Astrocyte of the spinal cord (primary cell): ENCODE measurements at places on chromosomes 7 and 10.
A peak's percentile ranks its signal among the peaks of the same experiment; 100 is the strongest.

DNA sequence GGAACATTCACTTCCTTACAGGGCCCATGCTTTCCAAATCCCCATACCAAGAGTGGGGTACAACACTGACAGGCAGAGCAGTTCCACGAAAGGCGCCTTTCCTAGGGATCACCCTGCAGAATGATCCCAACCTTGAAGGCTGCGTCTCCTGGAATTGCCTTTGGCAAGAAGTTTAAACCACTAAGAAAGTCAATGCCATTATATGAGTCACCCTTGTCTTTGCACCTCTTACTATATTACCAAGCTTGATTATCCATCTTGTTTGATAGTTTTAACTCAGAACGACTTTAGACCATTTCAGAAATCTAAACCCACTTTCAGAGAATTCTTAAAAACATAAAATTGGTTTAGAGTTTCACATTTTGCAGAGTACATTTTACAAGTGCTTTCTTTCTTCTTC lies 282.1 kb downstream of the ARHGAP12 start:
- no peak for DNase-seq

DNA sequence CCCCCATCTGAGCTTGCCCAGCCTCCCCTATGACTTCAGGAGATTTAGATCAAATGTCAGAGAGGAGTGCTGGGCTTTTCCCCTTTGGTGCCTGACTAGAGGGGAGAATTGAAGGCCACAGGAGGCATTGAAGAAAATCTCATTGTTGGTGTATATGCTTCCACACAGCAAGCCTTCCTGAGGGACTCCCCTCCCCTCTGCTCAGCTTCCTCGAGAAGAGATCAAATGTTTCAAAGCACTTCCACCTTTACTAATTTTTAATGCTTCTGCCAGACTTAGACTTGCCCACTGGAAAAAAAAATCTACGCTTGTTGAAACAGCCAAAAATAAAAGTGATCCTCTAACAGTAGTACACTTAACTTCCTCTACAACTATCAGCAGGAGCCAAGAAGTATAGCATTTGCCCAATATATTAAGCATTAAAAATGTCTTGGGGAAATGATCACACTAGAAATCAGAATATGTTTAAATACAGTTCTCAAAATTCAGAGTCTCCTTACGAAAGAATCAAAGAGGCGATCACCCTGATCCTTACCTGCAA lies 79.3 kb downstream of the FZD1 start:
- no peak for DNase-seq

GRCh38 chr7:111090846-111091245 lies at the start of gene LRRN3:
Gene LRRN3 (plus strand): TSS chr7:111091127. CDS start chr7:111122773, 31,646 bp downstream.
- peak; percentile 60 for DNase-seq

DNA sequence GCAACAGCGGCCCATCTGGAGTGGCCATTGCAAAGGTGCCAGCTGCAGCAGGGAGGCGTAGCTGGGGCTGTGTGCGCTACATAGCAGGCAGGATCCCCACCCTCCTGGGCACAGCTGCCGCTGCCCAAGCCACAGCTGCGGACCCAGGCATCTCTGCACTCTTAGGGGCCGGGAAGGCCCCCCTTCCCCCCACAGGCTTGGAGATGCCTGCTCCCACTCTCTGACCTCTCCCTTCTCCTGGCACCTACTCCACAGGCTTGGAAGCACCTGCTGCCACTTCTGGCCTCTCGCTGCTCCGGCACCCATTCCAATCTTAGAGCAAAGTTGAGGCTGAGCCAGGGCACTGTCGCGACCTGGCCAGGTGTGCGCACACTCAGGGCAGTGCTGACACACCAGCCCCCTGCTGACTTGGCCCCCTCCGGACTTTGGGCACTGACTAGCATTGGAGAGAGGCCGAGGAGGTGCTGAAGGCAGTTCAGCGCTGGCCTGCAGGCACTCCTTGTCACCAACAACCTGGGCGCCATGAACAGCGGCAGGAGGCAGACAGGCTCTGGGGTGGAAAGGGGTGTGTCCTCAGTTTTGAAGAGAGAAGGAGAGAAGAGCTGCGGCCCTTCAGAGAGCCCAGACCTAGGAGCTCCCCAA lies 18.4 kb downstream of the RBM48 start:
- no peak for DNase-seq

DNA sequence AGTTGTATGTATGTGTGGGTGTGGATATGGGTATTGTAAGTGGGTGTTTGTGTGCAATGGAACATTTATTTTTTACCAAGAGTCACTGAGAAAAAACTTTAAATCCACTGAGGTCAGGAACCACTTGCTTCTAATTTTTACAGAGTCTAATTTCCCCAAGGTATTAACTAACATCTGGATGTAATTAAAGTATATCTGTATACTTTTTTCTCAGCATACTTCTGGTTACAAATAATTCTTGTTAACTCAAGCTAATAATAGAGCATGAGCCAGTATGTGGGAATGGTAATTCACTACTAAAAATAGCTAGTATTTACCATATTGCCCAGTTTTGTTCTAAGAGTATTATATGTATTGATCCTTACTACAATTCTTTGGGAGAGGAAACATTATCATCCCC lies 24.6 kb upstream of the STEAP4 start:
- DNase-seq, result no peak

DNA sequence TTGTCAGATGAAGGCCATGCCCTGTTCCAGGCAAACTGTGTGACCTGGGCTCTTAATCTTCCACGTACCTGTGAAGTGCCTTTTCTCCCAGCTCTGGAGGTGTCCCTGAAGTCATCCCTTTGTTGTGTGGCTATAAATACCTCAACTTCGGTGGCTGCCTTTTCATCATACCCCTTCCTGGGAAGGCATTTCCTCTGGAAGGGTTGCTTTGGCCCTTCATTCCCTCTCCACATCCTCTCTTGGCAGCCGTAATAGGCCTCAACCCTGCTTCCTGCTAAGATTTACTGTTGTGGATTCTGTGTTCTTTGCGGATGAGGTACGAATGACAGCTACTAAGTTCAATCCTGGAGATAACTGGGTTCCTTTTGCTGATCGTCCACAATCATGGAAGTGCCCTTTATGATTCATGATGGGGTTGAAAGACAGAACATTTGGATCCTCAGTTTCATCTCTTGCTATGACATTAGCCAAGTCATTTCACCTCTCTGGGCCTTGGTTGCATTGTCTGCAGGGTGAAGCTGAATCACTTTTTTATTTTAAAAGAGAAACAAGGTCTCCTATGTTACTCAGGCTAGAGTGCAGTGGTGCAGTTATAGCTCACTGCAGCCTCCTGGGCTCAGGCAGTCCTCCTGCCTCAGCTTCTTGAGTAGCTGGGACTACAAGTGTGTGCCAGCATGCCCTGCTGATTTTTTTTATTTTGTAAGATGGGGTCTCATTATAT lies 23.6 kb downstream of the FKBP6 start:
- peak; percentile 19 for DNase-seq

DNA sequence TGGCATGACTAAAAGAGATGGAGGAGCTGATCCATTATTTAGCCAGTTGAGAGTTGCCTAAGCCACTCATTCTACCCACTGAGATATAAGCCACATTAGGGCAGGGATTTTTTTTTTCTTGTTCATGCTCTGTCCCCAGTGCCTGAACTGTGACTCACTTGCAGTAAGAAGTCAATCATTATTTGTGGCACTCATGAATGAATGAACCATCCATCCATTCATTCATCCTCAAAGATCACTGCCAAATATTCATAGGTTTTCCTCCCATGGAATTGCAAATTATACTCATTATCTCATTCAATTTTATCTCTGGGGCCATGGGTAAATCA lies 22.8 kb upstream of the ARID5B start:
- DNase-seq, result no peak

- DNase-seq, result no peak
These were observed 106.5 kb upstream of the BMPER start for GRCh38 chr7:33798686-33799325.

- no peak for DNase-seq
These were observed 20.1 kb downstream of the CCSER2 start for GRCh38 chr10:84348447-84348846.

DNA sequence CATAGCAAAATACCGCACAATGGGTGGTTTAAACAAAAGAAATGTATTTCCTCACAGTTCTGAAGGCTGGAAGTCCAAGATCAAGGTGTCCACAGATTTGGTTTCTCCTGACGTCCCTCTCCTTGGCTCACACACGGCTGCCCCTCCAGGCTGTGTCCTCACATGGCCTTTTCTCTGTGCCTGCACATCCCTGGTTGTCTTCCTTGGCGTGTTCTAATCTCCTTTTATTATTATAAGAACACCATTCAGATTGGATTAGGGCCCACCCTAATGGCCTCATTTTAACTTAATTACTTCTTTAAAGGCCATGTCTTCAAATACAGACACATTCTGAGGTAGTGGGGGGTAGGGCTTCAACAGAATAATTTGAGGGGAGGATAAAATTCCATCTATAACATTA lies 87.9 kb downstream of the FZD1 start:
- no peak for DNase-seq

GRCh38 chr10:13528875-13529713 lies at the start of gene BEND7:
Gene BEND7 (minus strand): TSS chr10:13529014. CDS start chr10:13528533, 481 bp downstream.
- peak; percentile 11 for DNase-seq

DNA sequence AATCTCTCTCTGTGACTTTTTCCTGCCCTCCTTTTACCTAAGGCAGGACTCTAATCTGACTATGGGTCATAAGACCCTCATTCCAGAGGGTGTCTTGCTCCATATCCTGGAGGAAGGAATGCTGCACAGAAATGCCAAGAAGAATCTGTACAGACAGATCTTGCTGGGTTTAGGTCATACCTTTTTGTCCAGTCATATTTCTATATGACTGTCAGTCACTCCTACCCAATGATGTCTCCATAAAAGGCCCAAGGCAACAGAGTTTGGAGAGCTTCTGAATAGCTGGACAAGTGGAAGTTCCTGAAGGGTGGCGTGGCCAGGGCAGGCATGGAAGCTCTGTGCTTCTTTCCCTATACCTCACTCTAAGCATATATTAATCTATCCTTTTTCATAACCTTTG lies 47.5 kb downstream of the FEZF1 start:
- DNase-seq, result no peak

GRCh38 chr7:114431189-114431588 lies 16.6 kb downstream of the FOXP2 start:
- DNase-seq, result no peak
